Activated CD4-positive, alpha-beta memory T cell treated with anti-CD3 and anti-CD28 coated beads, Interleukin-2, amount 10 ng/mL, durations not matched to agents 7 days and 5 days (primary cell): ENCODE measurements at places on chromosomes 12 and 14. TPM values are rescaled to one million over a fixed set of nuclear protein-coding genes. Genes with fewer than 3 reads are reported as not detected.

The SIX4 gene
- 0.96 TPM for total RNA-seq

DNA sequence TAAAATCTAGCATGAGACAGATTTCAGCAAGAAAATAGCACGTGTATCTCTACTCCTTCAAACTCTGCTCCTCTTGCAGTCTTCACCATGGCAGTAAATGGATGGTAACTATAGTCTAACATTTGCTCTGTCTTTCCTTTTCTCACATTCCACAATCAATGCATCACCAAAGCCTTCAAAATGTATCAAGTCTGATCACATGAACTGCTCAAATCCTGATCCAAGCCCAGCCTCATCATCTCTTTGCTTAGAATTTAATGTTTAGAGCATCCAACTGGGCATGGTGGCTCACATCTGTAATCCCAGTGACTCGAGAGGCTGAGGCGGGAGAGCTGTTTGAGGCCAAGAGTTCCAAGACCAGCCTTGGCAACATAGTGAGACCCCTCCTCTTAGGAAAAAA, 45.9 kb downstream of the CDK17 start:
- no peak for DNase-seq

The LAG3 gene
- total RNA-seq, result 91.9 TPM

GRCh38 chr12:128695697-128696096, 128.1 kb downstream of the SLC15A4 start:
- no peak for DNase-seq

The PCED1B gene
- 57.1 TPM for total RNA-seq

The ZDHHC22 gene
- not detected for total RNA-seq

DNA sequence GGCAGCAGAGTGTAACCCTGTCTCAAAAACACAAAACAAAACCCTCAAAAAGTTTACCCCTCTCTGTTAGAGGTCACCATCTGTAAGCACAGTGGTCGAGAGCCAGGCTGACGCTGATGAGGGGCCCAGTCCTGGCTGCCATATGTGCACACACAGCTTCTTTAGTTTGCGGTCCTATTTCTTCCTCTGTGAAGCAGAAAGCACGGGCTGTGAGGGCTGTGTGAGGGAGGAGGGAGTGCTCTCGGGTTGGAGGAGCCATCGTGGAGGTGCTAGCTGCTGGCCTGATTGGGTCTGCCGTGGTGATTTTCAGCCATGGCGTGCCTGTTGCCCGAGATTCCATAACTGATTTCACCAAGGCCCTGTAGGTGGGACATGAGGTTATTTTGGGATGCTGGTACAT, 3.5 kb downstream of the ULK1 start:
- no peak for DNase-seq

GRCh38 chr12:27515671-27516070, 8.3 kb upstream of the PPFIBP1 start:
- no peak for DNase-seq

The CYP27B1 gene
- 3.3 TPM for total RNA-seq

DNA sequence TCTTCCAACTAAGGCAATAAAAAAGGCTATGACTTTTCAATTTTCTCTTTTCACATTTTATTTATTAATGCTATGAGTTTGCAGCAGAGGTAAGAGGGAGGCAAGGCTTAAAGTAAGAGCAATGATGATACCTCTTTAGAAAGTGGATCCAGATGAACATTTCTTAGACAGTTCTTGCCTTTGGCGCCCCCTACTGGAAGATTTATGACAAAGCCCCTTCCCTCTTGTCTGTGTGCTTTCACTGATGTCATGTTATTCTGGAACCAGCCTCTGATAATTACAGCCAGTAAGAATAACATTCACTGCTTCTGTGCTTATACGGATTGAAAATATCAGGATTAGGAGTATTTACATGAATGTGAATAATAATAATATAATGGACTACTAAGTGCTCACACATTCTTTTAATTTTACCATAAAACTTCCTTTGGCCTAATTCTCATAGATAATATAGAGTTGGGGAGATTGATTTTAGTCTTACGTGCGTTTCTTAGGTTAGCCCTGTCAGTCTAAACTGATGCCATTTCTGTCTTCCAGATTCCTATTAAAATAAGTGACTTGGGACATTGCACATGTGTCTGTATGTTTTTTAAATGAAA, 1929.9 kb upstream of the SEL1L start:
- DNase-seq, result peak; percentile 17

- no peak for DNase-seq
These were observed 63.2 kb upstream of the LMNTD1 start for GRCh38 chr12:25616286-25616685.

- peak; percentile 72 for DNase-seq
These were observed 2.5 kb downstream of the NUAK1 start for GRCh38 chr12:106136263-106136662.

The SLC2A14 gene
- total RNA-seq, result 15.8 TPM

The SLC17A8 gene
- total RNA-seq, result not detected
